Endodermal cell (in vitro differentiated cells): ENCODE measurements at places on chromosomes 7 and 10.
A peak's percentile ranks its signal among the peaks of the same experiment; 100 is the strongest.

DNA sequence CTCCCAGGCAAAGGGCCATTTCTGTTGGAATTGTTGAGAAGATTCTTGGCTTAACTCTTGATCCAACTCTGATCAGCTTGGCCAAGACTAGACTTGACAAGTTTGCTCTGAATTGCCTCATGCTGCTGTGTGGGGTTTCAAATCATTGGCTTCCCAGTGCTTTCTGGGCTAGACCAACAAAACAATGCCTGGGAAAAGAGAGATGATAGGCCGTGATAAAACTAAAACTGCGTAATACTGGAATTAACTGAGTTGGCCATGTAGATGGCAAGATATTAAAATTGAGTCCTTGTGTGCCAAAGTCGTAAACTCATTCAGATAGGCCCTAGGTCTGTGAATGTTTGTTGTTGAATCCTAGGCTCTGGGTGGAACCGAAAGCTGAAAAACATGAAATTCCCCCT, 222.6 kb downstream of the MGMT start:
- H3K4me1 ChIP-seq: no peaks in the 10 kb centered on the region
- H3K36me3 ChIP-seq: no peaks in the 10 kb centered on the region
- no peak overlapping the region for H3K4me3 ChIP-seq
- DNase-seq: no peak
- no peak overlapping the region for H3K27ac ChIP-seq
- H3K27me3 ChIP-seq: no peaks in the 10 kb centered on the region

DNA sequence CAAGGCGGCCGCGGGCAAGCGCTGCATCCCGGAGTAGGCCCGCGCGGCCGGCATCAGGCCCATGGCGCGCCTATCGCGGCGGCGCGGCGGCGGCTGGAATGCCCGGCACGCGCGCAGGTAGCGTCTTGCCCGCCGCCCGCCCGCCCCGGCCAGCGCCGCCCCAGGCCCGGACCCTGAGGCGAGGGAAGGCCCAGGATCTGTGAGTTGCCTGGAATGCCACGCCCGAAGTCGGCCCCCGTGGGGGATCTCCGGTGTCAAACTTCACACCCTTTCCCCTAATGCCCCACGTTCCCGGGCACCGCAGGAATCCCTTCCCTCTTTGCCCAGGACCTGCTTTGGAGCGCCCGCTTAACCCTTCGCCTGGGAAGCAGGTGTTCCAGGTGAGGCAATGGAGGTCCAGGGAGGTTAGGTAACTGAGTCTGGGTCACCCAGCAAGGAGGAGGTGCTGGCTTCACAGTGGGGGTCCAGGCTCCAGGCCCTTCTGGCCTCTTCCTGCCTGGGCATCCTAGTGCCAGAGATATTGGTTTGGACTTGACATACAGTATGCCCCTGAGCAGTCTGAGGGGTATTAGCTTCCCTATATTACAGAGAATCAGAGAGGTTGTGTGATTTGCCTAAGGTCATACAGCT, 138.1 kb downstream of the ARHGAP22 start:
- peak; percentile 69 for DNase-seq
- H3K4me3 ChIP-seq: no peak overlapping the region
- peaks cover 18% of the 10 kb centered on the region for H3K27me3 ChIP-seq
- peaks cover 32% of the 10 kb centered on the region for H3K4me1 ChIP-seq
- H3K27ac ChIP-seq: no peak overlapping the region
- H3K36me3 ChIP-seq: no peaks in the 10 kb centered on the region

DNA sequence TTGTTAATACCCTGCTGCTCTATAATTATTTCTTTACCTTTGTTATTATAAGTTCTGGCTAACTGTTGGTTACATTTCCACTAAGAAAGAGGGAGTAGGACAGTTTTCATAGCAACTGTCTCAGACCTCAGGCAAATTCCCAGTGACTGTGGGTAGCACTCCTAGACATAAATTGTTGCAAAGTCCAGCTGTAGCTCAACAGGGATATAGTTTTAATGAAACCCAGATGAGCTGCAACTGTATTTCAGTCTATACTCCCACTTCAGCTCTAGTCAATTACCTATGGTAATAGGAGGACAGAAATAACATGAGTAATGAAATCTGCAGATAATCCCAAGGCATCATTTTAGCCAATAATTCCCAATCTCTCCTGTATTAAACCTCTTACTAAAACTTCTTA, 103.0 kb upstream of the SEMA3A start:
- no peak overlapping the region for H3K27ac ChIP-seq
- no peak for DNase-seq
- H3K36me3 ChIP-seq: no peaks in the 10 kb centered on the region
- H3K4me1 ChIP-seq: no peaks in the 10 kb centered on the region

- DNase-seq: no peak
- peaks cover 12% of the 10 kb centered on the region for H3K4me1 ChIP-seq
- H3K4me3 ChIP-seq: no peak overlapping the region
- no peaks in the 10 kb centered on the region for H3K36me3 ChIP-seq
- H3K27me3 ChIP-seq: no peaks in the 10 kb centered on the region
Measured at GRCh38 chr7:41448104-41448503, 254.8 kb downstream of the INHBA start.
